Skin of body (tissue), 3 donors: ENCODE measurements at places on chromosomes 6 and 20.

- DNase-seq: no peak
Observed at GRCh38 chr6:17877895-17878440, 109.5 kb downstream of the KIF13A start.

GRCh38 chr6:143765422-143766184 lies 77.5 kb upstream of the LTV1 start:
- no peak for DNase-seq

DNA sequence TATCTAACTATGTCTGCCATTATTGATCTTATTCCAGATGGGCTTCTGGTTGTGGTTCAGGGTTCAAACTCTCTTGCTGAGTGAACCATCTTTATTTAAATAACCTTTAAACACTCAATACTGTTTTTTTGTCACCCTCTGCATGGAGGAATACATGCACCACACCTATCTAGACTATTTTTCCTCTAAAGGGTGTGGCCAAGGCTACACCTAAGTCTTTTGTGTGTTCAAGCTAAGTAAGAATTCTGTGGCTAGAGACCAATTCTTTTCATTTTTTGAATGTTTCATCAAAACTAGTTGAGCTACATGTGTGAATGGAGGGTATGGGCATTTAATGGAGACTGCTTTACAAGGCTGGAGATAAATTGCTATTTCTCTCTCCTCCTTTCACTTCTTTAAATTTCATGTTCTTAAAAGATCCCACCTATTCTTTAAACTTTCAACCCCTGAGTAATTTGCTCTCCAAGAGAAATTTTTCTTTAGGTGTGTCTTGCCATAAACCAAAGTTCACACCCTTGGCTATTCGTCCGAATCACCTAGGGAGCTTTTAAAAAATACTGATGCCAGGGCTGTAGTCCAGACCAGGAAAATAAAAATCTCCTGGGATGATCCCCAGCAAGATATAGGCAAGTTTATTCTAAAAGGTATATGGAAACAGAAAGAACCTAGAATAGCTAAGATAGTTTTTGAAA lies 24.8 kb upstream of the MBOAT1 start:
- DNase-seq: no peak

DNA sequence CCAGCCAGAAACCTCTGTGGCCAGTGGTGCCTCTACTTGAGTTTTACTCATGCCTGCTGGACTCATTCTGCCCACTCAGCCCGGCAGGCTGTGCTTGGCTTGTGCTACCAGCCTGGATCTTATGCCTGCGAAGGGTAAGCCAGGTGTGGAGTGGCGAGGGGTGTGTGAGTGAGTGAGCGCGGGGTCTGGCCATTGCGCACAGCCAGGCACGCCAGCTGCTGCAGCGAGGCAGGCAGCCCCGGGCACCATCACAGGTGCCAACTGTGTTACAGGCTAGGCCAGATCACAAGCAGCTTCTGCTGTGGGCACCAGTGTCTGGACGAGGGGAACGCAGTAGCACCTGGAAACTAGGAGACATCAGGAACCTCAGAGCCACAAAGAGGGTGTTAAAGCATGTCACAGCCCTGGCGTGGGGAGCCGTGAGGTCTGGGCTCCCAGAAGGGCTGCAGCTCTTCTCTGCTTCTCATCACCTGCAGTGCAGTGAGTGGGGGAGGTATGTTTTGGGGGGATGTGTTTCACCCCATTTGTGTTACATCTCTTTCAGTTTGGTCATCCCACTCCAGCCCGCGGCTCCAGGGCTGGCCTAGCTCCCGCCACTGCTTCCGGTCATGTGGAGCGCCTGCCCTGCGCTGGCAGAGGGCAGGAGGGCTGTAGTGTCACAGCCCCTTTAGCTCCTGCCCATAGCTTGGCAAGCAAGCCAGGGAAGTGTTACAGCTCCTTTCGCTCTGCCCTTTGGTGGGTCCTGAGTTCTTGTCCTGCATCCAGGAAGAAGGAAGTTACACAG lies 379.7 kb upstream of the IMPG1 start:
- DNase-seq: no peak

- DNase-seq: no peak
Observed at GRCh38 chr6:105099371-105099770, 80.4 kb downstream of the POPDC3 start.

DNA sequence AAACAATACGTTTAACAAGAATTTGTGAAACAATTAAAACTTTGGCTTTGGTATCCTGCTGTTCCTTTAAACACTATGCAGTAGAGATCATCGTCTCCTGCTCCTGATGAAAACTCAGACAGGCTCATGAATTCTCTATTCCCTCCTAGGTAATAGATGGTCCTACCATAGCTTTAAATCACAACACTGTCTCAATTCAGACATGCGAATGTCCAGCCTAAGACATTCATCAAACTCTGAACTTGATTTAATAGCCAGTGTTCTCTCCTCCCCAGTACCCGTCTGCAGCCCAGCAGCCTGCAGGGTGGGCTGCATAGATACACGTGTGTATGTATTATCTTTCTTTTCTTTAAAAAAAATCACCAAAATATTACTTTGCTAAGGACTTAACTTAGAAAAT lies 232.8 kb downstream of the TTLL2 start:
- no peak for DNase-seq

- no peak for DNase-seq
Observed at GRCh38 chr6:33061987-33062386, 11.5 kb downstream of the HLA-DPA1 start.
